ENCODE measurements at places on chromosomes 1 and 21.
A peak's percentile ranks its signal among the peaks of the same experiment; 100 is the strongest.

- DNase-seq: no peak
Observed at GRCh38 chr1:238582816-238583215, 692.1 kb upstream of the ZP4 start.

DNA sequence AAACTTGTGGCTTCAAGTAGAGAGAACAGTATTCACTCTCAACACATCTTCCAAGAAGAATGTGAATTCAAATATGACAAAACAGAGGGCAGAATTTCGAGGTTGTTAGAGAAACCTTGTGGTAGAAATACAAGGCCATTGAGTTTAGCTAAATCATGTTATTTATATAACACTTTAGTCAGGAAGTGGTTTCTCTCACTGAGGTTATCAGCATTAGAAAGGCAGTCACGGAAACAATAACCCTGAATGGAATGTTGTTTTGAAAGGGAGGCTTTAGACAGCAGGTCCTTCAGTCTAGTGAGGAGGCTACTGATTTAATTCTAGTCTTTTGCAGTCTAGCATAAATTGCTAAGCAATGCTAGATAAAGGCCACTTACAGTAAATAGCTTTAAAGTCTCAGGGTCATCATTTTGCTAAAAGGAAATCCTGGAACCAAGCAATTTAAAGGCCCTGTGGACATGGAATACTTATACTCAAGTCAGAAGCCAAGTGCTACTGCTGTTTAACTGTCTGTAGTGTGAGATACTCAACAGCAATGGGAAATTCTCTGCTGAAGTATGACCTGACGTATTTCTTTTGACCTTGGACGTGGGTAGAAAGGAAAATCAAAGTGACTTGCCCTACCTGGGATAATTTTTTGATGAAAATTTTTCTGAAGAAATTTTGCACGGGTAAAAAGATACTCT, 89.0 kb upstream of the CHODL start:
- DNase-seq: no peak

DNA sequence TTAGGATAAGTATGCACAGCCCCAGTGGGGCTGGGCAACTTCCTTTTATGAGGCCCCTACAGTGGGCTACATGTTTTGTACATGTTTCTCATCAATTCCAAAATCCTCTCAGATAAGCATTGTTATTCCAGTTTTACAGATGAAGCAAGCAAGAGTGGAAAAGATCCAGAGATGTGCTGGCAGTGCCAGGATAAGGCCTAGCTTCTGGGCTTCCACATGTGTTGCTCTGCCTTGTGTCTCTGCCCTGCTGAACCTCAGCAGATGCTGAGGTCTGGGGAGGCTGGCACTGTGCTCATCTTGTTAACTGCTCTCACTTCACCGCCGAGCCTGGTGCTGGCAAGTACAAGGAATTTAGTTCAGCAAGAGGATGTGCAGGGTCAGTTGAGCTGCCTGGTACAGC, 202.1 kb downstream of the TRABD2B start:
- no peak for DNase-seq

- DNase-seq: no peak
Observed at GRCh38 chr1:232333419-232333767, 296.5 kb downstream of the SIPA1L2 start.

DNA sequence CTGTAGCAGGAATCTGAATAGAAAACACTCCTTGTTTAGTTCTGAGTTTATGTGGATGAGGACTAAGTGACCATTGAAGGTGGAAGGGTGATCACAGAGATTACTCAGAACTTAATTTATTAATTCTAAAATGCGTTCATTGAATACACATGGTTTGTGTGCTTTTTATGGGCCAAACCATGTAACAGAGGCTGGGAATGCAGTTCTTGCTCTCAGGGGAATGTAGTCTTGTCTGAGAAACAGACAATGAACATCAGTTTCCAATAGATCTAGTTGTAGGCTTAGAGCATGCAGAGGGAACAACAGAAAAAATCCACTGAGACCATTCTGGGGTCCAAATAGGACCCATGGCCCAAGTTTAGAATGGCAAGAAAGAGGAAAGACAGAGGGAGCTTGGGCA, 46.1 kb downstream of the ITSN1 start:
- no peak for DNase-seq

DNA sequence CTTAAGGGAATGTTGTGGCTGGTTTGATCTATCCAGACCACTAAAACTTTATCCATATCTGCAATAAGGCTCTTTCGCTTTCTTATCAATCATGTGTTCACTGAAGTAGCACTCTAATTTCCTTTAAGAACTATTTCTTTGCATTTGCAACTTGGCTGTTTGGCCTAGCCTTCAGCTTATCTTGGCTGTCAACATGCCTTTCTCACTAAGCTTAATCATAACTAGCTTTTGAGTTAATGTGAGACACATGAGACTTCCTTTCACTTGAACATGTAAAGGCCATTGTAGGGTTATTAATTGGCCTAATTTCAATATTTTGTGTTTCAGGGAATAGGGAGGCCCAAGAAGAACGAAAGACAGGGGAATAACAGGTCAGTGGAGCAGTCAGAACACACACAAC, 124.7 kb downstream of the TNFSF18 start:
- no peak for DNase-seq

DNA sequence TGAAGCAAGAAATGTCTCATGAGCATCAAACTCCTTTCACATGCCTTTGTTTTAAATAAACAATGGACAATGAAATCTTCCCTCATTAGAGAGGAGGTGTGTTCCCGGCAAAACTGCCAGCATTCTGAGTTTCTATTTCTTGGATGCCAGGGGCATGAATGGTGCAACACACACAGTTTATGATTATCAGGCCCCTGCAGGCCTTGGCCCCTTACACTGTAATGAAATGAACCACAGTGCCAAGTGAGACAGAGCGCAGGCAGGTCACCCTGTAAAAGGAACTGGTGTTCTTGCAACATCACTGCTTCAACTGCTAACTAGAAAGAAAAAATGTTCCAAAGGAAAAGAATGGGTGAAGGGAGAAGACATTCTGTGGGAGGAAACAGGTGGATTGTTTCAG, 3.8 kb upstream of the PIGC start:
- no peak for DNase-seq

GRCh38 chr1:32981003-32981901, 16.6 kb upstream of the RNF19B start:
- DNase-seq: peak; percentile 81
